ENCODE measurements at places on chromosomes 7 and 10.

- no peak for DNase-seq
Observed at GRCh38 chr7:21198921-21199320, 229.0 kb upstream of the SP4 start.

GRCh38 chr7:159323359-159323758 is 178.7 kb upstream of the VIPR2 start:
- no peak for DNase-seq

DNA sequence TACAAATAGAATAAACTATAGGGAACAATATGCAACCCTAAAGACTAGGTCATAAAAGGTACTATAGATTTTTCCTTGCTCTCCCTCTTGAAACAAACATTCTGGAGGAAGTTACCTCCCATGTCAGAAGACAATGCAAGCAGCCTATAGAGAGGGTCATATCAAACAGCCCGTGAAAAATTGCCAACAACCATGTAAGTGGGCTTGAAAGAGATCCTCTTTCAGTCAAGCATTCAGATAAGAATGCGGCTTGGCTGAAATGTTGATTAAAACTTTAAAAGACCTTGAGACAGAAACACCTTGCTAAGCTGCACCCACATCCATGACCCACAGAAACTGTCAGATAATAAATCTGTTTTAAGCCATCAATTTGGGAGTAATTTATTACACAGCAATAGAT is 526.6 kb upstream of the GHITM start:
- DNase-seq = no peak

- DNase-seq = no peak
Observed at GRCh38 chr10:128167926-128168520, 41.8 kb upstream of the MKI67 start.

GRCh38 chr10:130000918-130001317 is 36.8 kb upstream of the EBF3 start:
- no peak for DNase-seq

DNA sequence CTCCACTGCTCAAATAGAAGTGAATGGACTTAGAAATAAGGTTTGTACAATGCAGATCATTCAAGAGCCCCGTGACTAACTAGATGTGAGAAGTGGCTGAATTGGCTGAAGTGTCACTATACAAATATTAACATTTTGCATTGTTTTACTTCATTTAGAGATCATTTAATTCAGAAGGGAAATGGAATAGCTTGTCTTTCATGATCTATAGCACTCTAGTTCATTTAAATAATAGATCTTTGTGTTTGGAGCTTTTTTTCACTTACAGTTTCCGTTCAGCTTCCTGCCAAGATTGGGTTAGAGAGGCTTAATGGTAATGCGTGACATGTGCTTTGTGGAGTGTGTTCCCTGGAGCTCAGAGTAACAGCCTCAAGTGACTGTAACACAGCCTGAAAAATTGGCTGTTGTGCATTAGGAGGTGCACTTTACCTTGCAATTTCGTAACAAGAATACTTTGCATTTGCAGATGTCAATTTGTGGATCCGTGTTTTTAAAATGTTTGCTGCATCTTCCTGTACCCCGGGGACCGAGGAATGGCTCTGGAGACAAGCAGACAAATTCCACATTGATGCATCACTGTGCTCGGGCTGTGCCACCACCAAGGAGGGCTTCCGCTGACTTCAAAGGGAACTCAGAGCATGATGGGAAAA is 170.3 kb downstream of the NRP1 start:
- DNase-seq = no peak

- DNase-seq = no peak
Observed at GRCh38 chr7:116730097-116731022, 58.4 kb downstream of the MET start.

DNA sequence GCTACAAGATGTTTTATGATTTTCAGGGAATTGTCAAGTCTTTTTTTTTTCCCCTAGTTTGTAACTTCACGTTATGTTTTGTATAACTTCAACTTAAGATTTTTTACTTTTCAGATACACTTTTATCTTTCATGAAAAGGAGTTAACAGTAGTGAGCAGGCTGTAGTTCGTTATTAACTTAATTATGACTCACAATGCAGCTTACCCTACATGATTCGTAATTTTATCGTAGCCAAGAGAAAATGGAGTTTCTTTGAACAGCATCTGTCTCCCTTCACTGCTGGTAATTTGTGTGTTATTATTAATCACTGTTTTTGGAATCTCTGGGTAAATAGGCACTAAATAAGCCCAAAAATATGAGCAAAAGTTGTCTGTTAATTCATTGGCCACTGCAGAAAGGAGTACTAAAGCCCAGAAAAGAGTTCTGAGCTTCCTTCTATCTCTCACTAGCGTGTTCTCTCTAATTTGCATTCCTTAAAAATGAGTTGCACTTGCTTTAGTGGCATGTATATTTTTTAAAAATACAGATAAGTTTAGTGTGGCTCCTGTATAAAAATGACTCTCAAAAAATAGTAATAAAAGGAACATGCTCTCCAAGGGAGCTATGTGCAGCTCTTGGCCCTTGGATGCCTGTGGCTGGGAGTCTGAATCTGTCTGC is 36.1 kb downstream of the RALA start:
- DNase-seq = no peak

DNA sequence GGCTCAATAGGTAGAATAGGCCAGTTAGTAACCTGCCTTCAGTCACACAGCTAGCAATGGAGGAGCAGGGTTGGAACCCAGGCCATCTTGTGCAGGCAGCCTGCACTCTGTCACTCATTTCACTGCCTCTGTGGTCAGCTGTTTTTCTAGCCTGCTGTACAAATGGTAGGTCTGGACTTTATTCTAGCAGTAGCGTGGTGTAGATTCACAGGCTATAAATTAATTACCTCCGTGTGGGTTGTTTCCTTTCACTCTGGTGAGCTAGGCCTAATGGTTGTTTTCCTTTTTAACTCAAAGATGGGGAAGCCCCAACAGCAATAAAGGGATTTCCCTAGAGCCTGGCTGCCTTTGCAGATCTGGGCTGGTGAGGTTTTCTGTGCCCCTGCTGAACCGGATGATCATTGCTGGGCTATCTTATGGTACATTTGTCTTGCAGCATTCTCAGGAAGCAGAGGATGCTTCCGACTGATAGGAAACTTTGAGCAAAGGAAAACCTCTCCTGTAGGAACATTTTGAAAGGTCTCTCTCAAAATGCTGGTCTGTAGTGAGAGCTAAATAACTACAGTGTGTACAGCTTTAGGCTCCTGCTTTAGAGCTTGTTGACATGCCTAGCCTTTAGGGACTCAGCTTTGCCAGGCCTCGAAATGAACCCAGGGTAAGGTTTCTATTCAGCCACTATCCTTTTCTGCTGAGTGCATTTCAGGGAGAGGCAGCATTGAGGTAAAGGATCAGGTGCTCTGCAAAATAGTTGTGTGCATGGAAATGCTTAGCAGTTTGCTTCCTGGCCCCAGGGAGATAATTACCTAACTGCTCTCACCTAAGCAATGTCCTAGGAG is 157.4 kb downstream of the ST7 start:
- DNase-seq = no peak

Data from stimulated activated CD8-positive, alpha-beta memory T cell treated with anti-CD3 and anti-CD28 coated beads, Interleukin-2, amount 100 ng/mL, for 1 hour (primary cell).